ENCODE measurements at places on chromosomes 11 and 22. TPM values are rescaled to one million over a fixed set of nuclear protein-coding genes. Genes with fewer than 3 reads are reported as not detected.
A peak's percentile ranks its signal among the peaks of the same experiment; 100 is the strongest.

DNA sequence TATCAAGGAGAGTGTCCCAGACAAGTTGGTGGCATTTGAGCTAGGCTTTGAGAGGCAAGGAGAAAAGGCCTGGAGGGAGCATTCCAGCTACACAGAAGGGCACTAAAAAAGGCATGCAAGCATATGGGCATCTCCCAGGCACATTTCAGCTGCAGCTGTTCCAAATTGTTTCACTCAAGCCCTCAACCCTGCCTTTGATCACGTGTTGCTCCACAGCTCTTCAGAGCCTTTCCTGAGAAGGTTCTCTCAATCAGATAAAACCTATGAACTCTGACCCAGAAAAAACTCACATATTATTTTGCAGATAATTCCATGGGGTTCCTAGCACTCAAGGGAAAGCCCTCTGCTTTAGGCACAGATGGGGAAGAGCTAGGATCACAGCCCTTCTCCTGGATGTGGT lies 24.4 kb upstream of the HSPA8 start:
- no peak for DNase-seq

PVALB gene
- total RNA-seq: not detected

GRCh38 chr11:59708537-59708936 lies 5.1 kb downstream of the OR10V1 start:
- DNase-seq: no peak

DNA sequence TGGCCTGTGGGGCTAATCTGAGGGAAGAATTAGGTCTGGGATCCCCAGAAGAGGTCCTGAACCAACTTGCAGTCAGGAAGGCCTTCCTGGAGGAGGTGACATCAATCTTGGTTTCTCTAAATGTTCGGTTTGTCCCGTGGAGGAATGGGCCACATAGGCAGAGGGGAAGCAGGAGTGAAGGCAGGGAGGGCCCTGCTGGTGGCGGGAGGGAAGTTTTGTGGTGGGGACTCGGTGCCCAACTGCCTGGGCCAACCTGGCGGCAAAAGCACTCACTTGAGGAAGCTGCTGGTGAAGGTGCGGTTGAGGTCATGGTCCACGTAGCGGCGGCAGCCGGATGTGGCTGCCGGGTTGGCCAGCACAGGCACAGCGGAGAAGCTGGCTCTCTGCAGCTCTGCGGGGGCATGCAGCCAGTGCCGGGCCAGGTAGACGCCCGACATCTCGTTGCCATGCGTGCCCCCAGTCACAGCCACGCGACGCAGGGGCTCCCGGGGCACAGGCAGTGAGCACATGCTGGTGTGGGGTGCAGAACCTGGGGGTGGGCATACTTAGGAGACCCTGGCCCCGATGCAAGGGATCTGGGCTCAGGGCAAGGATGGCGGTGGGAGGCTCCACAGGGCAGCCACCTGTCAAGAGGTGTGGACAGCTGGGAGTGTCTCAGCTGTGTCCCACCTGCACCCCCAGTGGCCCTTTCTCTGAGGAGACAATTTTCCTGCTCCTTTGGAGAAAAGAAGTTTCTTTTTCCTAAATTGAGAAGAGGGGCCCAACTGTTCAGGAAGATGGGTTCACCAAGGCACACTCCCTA lies 3.8 kb downstream of the ACY3 start:
- DNase-seq: no peak

- no peak for DNase-seq
These were observed 62.6 kb downstream of the CWC15 start for GRCh38 chr11:94910779-94911178.

DNA sequence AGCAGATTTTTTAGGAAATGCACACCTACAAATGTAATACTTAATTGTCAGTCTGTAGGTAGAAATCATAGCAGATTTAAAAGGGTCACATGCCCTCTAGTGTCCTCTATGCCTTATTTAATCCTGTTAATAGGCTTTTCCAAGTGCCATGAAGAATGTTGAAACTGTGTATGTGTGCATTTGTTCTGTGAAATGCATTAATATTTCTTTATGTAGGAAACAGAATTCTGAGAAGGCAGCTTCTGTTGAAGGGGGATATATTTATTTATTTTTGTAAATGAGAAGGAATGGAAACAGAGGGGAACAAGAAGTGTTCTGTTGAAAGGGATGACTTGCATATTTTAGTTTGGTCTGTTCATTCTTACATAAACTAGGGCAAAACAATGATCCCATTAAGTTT lies 51.0 kb downstream of the SVIP start:
- DNase-seq: no peak

GRCh38 chr11:696955-697491 lies 1.4 kb downstream of the TMEM80 start:
- DNase-seq: no peak

SPDYC gene
- total RNA-seq: not detected

GRCh38 chr11:34274712-34275398 lies 83.0 kb downstream of the ABTB2 start:
- DNase-seq: peak; percentile 95

NECTIN1 gene
- total RNA-seq: 4.0 TPM

NPTXR gene
- 8.7 TPM for total RNA-seq

GRCh38 chr11:92504534-92504933 lies 279.9 kb downstream of the FAT3 start:
- no peak for DNase-seq

DNA sequence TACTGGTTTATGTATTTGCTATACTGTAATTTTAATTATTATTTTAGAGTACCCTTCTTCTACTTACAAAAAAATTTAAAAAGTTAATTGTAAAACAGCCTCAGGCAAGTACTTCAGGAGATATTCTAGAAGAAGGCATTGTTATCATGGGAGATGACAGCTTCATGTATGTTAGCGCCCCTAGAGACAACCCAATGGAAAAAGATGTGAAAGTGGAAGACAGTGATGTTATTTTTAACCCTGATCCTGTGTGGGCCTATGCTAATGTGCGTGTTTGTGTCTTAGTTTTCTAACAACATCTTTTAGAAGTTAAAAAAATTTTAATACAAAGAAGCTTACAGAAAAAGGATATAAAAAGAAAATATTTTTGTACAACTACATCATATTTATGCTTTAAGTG lies 205.0 kb downstream of the FAM76B start:
- DNase-seq: no peak

DNA sequence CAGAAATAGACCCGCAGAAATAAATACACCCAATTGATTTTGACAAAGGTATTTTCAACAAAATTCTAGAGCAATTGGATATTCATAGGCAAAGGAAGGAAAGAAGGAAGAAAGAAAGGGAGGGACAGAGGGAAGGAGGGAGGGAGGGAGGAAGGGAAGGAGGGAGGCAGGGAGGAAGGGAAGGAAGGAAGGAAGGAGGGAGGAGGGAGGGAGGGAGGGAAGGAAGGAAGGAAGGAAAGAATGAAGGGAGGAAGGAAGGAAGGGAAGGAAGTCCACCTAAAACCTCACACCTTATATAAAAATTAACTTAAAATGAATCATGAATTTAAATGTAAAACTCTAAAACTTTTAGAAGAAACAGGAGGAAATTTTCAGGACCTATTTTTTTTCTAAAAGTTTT lies 94.2 kb upstream of the USP47 start:
- DNase-seq: no peak

DNA sequence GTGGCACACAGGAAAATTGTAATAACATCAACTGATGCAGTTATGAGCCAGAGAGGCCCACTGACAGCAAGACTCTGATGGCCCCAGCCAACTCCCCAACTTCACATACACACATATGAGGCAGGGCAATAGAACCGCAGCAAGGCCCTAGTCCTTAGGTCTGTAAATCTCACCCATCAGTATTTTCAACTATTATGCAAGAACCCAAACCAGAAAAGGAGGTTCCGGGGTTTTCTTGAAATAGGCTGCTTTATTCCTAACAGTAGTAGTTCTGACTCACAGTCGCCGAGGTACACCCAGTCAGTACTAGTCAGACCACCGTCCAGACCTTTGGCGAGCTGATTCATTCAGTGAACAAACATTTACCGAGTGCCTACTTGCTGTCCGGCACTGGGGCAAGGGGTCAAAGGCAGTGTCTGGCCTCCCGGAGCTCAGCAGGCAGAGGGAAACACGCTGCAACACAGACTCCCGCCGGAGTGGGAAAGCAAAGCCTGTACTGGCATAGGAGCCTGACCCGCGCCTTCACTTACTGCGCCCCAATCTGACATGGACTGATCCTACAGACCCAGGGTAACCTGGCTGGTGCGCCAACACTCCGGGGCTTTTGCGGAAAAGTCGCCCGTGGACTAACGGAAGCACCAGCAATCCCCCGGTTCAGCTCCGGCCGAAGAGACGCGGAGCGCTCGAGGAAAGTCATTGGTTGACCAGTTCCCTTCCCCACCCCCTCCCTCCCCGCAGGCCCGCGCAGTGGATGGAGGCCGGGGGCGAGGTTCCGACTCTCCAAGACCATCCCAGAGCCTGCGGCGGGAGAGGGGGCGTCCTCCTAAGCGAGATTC lies 1.3 kb downstream of the PLEKHA7 start:
- no peak for DNase-seq

SPON1 gene
- total RNA-seq: 16.1 TPM

- no peak for DNase-seq
These were observed 106.4 kb upstream of the FGF3 start for GRCh38 chr11:69925366-69926196.

HSPB2 gene
- 1.2 TPM for total RNA-seq

GRCh38 chr11:94694309-94695060 lies 73.7 kb upstream of the AMOTL1 start:
- DNase-seq: no peak

CLTCL1 gene
- 4.8 TPM for total RNA-seq

ARHGAP42 gene
- total RNA-seq: 10.6 TPM

PHF21B gene
- 0.50 TPM for total RNA-seq

PGA5 gene
- total RNA-seq: not detected

MUC5AC gene
- under 0.01 TPM for total RNA-seq

DNA sequence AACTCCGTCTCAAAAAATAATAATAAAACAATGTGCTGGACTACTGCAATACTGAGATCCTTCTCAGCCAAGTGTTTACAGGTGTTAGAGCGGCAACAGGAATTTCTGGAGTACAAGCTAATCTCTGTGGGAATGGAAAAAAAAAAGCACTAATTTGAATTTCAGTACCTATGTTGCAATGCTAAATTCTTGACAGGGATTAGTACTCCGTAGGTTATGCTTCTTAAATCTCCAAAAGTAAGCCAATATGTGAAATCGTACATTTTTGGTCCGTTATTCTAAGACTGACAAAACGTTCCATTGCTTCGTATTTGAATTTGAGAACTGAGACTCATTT lies 1.1 kb downstream of the ATL3 start:
- DNase-seq: no peak

DNA sequence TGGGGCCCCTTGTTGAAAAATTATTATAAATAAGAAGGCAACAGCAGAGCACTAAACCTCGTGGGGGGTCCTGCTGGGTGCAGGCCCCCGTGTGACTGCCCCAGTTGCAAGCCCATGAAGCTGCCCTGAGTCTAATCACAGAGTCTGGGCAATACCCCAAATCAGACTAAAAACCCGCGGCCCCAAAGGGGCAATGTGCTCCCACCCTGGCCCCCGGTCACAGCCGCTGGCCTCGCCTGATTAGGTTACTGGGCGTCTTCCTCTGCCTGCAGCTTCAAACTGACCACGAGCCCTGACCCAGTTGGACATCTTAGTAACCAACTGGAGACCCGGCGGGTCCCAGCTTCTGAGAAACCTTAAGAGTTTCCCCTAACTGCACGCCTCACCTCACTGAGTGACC lies 1.6 kb downstream of the CXCR5 start:
- no peak for DNase-seq

DNA sequence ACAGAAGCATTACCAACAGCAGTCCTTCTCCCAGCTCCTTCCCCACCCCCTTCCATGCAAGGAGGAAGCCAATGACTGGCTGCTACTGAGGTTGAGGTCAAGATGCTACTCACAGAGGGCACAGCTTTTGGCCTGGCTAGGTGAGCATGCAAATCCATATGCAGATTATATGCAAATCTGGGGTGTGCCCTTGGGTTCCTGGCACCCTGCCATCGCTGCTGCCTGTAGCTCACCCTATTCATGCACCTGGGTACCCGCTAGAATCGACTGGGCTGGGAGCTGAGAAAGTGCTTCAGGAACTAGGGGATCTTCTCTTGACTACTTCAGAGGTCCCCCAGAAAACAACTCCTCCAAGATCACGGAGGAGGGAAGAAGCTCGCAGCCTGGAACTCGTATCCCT lies 4.0 kb downstream of the DSCAML1 start:
- DNase-seq: no peak

DNA sequence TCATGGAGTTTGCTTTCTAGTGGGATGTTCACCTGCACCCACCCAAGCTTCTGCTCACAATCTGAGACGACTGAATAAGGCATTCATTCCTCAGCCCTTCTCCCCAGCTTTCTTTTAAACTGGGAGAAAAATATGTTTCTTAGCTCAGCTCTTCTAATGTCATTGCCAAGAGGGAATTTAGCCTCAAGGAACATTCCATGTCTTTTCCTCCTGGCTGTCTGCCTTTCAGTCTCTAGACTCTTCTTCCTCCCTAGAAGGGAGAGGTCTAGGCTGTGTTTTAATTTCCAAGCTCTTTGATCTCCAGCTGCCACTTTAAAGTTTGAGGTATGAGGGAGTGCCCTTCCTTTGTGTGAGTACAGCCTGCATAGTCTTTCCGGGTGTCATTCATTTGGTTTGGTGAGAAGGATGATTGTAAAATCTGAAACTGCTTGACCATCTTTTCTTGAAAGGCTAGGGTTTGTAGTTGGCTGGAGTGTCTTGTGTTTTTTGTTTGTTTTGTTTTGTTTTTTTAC lies 11.7 kb upstream of the HTATIP2 start:
- no peak for DNase-seq

DNA sequence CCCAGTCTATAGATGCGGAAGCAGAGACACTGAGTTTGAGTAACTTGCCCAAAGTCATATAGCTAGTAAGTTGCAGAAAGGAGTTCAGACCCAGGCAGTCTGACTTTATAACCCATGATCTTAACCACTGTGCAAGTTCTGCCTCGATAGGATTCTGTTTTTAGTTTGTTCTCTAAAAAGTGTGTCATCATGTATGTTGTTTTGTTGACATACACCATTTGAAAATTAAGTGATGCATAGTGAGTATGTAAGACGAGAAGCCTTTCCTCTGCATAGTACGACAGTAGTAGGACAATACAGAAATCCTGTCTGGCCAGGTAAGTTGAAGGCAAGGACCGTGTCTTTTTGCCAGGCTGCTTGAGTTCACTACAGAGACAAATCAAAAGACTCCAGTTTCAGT lies 3.3 kb downstream of the ZC3H12C start:
- no peak for DNase-seq

KRTAP5-10 gene
- total RNA-seq: not detected

GRCh38 chr22:30931541-30932300 lies 36.9 kb downstream of the MORC2 start:
- DNase-seq: no peak

CARD10 gene
- total RNA-seq: 6.0 TPM

DNA sequence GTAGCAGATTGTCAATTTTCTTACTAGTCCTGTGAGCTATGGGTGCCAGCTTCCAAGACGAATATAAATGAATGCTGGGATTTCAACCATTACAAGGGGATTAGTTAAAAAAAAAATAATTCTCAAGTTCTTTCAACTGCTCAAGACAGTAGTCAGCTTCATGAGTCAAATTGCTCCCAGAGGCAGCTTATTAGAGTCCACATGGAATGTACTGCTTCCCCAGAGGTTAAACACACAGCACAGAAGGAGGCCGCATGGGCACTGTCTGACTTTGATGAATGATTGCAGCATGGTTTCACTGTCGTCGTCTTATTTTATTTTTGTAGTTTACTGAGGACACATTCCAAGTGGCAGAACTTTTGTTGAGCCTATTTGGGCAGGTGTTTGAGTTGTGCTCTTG lies 563.2 kb downstream of the TMEM135 start:
- DNase-seq: no peak

MS4A1 gene
- not detected for total RNA-seq

Measured in esophagus muscularis mucosa (tissue), 4 donors.